Jurkat, Clone E6-1 (cell line): ENCODE measurements at places on chromosomes 3 and 15.

DNA sequence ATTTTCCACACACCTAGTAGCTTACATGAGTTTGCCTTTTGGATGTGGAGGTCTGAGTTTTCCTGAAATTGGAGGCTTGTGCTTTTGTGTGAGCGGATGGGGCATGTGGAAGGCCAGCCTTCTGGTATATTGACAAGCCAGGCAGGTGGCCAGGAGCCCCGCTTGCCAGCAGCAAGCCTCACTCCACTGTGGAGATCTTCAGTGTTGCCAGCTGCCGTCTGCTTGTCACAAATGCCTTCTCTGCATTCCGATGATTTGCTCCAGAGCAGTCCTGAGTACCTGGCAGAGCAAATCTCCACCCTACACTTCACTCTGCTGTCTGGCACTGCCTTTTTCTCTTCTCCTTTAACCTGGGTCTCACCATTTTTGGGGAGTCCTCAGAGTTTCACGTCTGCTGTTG lies 29.1 kb upstream of the CHST2 start:
- DNase-seq = no peak

DNA sequence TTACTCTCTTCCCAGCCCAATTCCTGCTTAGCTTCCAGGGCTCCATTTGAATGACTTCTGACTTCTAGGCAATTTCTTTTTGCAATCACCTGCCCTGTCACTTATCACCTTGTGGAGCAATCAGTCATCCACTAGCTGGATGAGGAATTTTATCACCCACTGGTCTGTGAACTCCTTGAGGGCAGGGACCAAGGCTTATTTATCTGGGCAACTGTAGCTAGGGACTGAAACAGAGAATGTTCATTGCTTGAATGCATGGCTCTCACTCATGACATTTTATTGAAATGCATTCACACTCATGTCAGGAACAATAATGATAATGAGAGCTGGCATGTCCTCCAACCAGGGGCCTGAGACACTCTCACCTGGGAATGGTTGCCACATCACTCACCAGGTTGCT lies 15.5 kb downstream of the TNFAIP8L3 start:
- DNase-seq = no peak

- no peak for DNase-seq
Observed at GRCh38 chr15:31267161-31268107, 59.2 kb upstream of the KLF13 start.

DNA sequence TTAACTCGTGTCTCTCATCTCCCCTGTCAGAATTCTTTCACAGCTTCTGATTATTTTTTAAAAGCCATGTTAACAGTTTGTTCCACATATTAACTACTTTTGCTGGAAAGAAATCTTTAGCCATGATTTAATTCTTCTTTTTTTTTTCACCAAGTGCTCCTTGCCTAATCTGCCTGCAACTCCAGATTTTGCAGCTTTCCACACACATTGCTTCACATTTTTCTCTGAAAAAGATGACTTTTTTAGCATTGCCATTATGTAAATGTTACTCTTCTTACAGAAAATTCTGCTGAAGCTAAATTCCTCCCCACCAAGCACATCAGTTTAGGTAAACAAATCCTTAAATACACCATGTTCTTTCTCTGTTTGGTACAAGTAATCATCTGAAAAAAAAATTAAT lies 23.4 kb upstream of the PPARG start:
- DNase-seq = no peak

GRCh38 chr3:158572766-158573060 lies 1.7 kb downstream of the MLF1 start:
- no peak for DNase-seq

GRCh38 chr15:43249699-43250203 lies 17.0 kb downstream of the TGM5 start:
- no peak for DNase-seq

DNA sequence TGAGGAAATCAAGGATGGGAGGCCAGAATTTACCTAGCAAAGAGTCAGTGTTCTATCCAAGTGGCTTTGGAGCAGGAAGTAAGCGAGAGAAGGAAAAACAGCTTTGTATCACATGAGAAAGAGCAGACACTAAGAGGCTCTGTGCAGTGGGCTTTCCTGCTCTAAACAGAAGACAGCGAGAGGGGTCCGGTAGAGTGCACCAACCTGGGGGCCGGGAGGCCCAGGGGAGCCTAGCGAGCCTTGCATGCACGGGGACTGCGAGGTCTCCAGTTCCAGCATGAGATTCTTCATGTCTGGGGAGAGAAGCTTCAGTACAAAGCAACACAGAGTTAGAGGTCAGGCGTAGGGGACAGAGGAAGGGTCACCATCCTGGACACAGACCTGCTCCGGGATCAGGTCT lies 33.5 kb downstream of the COLQ start:
- DNase-seq = no peak
